Muscle of leg (tissue), 16 donors: ENCODE measurements at places on chromosomes 13 and 19. TPM values are rescaled to one million over a fixed set of nuclear protein-coding genes. Genes with fewer than 3 reads are reported as not detected.

ZNF530 gene
- 3.9 TPM for total RNA-seq

KLK2 gene
- total RNA-seq: not detected

MFSD12 gene
- 15.3 TPM for total RNA-seq

TPTE2 gene
- total RNA-seq: 0.09 TPM

PGLYRP1 gene
- 0.27 TPM for total RNA-seq

CYP4F8 gene
- not detected for total RNA-seq

S1PR2 gene
- 11.2 TPM for total RNA-seq

ZNF101 gene
- 5.6 TPM for total RNA-seq
